Heart right ventricle (tissue), 16 donors: ENCODE measurements at places on chromosomes 5 and 9. TPM values are rescaled to one million over a fixed set of nuclear protein-coding genes. Genes with fewer than 3 reads are reported as not detected.
A peak's percentile ranks its signal among the peaks of the same experiment; 100 is the strongest.

GRCh38 chr9:16133556-16134227, 580.8 kb downstream of the CCDC171 start:
- peaks cover 17% of the 10 kb centered on the region for H3K4me1 ChIP-seq
- no peak overlapping the region for H3K27ac ChIP-seq
- no peak overlapping the region for H3K4me3 ChIP-seq
- DNase-seq: peak; percentile 28
- H3K36me3 ChIP-seq: no peaks in the 10 kb centered on the region

The SPINK6 gene
- polyA plus RNA-seq: not detected

- H3K27me3 ChIP-seq: no peaks in the 10 kb centered on the region
- H3K4me3 ChIP-seq: no peak overlapping the region
- H3K4me1 ChIP-seq: no peaks in the 10 kb centered on the region
- no peaks in the 10 kb centered on the region for H3K36me3 ChIP-seq
- DNase-seq: no peak
Observed at GRCh38 chr5:78326930-78327329, 32.4 kb upstream of the AP3B1 start.

GRCh38 chr5:137015540-137016116, 483.5 kb downstream of the SPOCK1 start:
- DNase-seq: no peak
- H3K36me3 ChIP-seq: no peaks in the 10 kb centered on the region
- no peak overlapping the region for H3K4me3 ChIP-seq

- H3K27ac ChIP-seq: no peak overlapping the region
- H3K4me3 ChIP-seq: no peak overlapping the region
- no peaks in the 10 kb centered on the region for H3K27me3 ChIP-seq
Observed at GRCh38 chr5:133121611-133122150, 69.9 kb downstream of the HSPA4 start.

GRCh38 chr9:90909225-90909624, 107.6 kb downstream of the SYK start:
- peaks cover 8% of the 10 kb centered on the region for H3K27me3 ChIP-seq
- H3K27ac ChIP-seq: no peak overlapping the region
- DNase-seq: no peak

The SLC36A3 gene
- not detected for polyA plus RNA-seq

- no peak overlapping the region for H3K27ac ChIP-seq
- DNase-seq: peak; percentile 58
- H3K4me3 ChIP-seq: no peak overlapping the region
- no peaks in the 10 kb centered on the region for H3K4me1 ChIP-seq
- H3K36me3 ChIP-seq: no peaks in the 10 kb centered on the region
- peaks cover 7% of the 10 kb centered on the region for H3K27me3 ChIP-seq
Observed at GRCh38 chr9:96048956-96049831, 173.7 kb downstream of the ERCC6L2 start.
